Stimulated activated CD8-positive, alpha-beta memory T cell treated with anti-CD3 and anti-CD28 coated beads, Interleukin-4, amount 100 ng/mL, for 4 hours (primary cell): ENCODE measurements at places on chromosomes 6 and 20.

- DNase-seq: no peak
Measured at GRCh38 chr6:134521116-134521501, 203.2 kb upstream of the SGK1 start.

GRCh38 chr6:1423578-1423977 lies 34.2 kb downstream of the FOXF2 start:
- DNase-seq: no peak

DNA sequence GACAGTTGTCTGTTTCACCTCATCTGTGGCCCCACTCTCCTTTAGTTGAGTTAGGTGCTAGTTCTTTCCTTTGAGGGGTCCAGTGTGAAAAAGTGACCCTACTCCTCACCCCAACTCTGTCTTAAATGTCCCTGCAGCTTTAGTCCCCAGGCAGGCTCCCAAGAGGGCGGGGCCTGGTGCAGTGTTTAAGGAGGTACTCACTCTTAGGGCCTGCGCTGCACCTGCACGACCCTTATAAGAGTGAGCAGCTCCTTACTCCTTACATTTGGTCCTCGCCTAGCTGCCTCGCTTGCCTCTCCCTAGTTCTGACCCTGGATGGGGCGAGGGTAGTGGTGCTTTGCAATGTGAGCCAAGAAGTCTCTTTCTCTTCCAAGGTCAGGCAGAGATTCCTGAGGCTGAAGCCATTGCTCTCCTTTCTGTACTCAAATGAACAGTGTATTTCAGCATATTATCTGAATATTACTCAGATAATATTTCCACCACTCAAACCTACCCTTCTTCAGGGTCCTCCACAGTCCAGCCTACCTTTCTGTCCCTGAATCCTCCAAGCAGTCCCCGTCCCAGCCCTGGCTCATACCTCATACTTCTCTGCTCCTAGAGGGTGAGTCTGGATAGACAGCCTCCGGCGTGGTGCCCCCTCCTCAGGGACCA lies 11.9 kb upstream of the VEGFA start:
- no peak for DNase-seq

DNA sequence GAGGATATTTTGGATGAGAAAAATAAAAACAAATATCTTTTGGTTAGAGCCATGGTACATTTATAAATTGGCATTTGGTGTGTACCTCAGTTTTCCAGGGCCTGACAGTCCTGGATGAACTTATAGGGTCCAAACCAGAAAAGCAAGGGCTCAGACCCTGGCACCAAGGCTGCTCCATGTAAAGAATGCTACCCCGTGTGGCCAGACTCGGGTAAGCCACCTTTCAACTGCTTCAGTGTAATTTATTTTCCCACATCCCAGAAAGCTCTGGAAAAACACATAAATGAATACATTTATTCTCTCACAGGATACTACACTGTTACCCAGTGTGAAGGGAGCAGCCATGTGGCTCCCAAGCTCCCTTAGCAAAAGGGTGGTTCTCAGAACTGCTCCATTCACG lies 13.8 kb downstream of the MRPL14 start:
- no peak for DNase-seq

DNA sequence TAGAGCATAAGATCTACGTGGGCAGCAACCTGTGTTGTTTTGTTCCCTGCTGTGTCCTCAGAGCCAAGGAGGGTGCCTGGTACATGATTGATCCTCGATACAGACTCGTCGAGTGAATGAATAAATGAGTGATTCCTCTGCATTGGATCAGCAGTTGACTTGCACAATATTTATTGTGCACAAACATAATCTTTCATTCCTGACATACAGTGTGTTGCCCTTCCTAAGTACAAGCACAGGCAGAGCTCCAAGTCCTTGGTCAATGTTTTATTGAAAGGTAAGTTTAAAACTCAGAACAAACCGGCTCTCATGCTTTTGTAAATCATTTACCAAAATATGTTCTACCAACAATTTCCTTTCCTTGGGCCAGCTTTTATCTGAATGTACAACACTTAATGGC lies 57.4 kb downstream of the STMND1 start:
- no peak for DNase-seq

GRCh38 chr20:47230811-47231256 lies 125.7 kb downstream of the ZMYND8 start:
- DNase-seq: no peak

DNA sequence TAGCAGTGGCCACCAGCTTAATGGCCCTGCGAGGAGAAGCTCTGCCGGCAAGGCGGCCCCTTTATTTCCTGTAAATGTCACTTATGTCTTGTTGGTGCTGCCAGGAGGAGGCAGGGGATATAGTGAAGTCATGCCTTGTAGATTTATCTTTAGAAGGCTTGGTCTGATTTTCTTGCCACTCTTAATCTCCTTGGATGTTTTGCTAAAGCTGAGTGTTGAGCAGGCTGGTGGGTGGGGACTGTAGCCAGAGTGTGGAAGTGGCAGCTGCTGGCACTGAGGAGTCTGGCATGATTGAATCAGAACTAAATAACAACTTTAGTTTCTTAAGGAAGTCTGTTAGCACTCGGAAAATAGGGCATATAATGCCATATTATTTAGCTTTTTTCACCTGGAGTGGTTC lies 77.9 kb downstream of the PHF20 start:
- no peak for DNase-seq

- no peak for DNase-seq
Measured at GRCh38 chr6:141552463-141552862, 580.3 kb upstream of the GJE1 start.

GRCh38 chr6:53042112-53042511 lies 23.1 kb upstream of the FBXO9 start:
- DNase-seq: no peak

GRCh38 chr20:2168946-2169345 lies 67.3 kb downstream of the STK35 start:
- DNase-seq: no peak

GRCh38 chr6:35745509-35745908 lies 8.7 kb downstream of the ARMC12 start:
- no peak for DNase-seq

DNA sequence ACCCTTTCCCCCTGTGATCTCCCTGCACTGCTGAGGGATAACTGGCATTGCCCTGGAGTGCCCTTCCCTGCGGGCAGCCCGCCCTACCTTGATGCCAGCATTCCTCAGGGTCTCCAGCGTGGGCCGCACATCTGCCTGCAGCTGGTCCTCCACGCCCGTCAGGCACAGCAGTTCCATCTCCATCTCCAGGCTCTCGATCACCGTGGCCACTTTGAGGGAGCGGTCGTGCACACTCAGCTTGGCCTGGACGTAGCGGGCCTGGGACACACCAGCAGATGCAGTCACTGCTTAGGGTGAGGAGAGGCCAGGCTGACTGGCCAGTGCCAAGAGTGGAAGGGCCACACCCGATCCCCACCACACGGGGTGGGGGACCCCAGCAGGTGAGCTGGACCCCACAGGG lies 82.6 kb upstream of the NFATC2 start:
- no peak for DNase-seq

GRCh38 chr6:15623276-15624116 lies 39.3 kb downstream of the DTNBP1 start:
- DNase-seq: no peak

DNA sequence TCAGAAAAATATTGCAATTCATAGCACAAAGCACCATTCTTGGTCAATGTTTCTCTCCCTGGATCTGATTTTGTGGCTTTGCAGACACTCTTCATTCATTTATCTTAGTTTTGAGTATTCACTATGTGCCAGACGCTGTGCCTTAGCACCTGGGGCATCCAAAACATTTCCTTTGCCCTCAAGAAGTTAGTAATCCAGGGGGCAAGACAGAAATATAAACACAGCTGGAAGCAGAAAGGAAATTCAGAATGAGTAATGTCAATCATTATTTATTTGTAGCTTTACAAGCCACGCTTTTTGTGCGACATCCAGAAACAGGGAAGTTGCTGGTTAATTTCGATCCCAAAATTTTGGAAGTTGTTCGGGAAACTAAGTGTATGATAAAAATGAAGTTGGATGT lies 71.4 kb downstream of the DNAH8 start:
- DNase-seq: no peak

DNA sequence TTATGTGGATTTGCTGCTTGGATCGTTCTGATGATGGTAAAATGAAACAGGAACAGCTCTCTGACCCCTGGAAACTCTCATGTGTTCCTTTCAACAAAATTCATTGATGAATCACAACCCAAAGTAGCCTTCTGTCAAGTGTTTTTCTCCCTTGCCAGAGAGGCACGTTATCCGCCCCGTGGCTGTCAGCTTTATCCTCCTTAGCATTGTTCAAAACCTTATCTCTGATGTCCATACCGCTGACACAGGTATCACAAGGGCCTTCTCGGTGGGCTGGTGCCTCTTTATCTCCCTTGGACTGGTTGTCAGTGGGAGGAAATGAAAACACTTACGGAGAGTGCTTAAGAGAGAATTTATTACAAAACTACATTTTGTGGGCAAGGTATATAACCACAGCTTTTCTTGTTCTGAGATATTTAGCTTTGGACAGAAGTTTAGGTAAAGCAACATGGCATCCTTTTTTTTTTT lies 84.9 kb downstream of the TIAM2 start:
- no peak for DNase-seq

- no peak for DNase-seq
Measured at GRCh38 chr6:63764318-63764916, 128.8 kb downstream of the PHF3 start.

- no peak for DNase-seq
Measured at GRCh38 chr6:48619771-48620170, 508.8 kb upstream of the PTCHD4 start.

GRCh38 chr6:135393289-135393688 lies 104.3 kb downstream of the AHI1 start:
- no peak for DNase-seq

DNA sequence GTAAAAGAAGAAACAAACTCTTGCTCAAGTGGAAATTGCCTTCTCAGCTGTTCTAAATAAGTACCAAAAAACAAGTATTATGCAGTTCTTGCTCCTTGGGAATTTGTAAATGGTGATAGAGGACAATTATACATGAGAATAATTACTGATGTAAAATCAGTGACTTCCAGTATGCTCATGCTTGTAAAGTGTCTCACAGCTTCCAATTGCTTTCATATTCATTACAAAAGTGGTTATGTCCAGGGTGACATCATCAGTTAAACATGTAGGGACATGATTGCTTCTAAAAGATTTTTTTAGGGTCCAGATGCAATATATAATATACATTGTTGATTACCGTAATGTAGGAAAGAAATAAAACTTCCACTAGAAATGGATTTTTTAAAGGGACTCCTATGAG lies 122.8 kb upstream of the B3GAT2 start:
- DNase-seq: no peak
